Calu3 (cell line): ENCODE measurements at places on chromosomes 1 and 21. TPM values are rescaled to one million over a fixed set of nuclear protein-coding genes. Genes with fewer than 3 reads are reported as not detected.

The DNAJC6 gene
- total RNA-seq = 2.9 and 3.1 TPM in 2 replicates

The SPATA45 gene
- total RNA-seq = 0.80 and 1.1 TPM in 2 replicates

The PTCH2 gene
- total RNA-seq = 0.76 and 0.78 TPM in 2 replicates

The GPR137B gene
- total RNA-seq = 9.5 and 11.4 TPM in 2 replicates

The MMEL1 gene
- total RNA-seq = 5.6 and 10.9 TPM in 2 replicates

The CYP4A22 gene
- not detected in 2 replicates for total RNA-seq

DNA sequence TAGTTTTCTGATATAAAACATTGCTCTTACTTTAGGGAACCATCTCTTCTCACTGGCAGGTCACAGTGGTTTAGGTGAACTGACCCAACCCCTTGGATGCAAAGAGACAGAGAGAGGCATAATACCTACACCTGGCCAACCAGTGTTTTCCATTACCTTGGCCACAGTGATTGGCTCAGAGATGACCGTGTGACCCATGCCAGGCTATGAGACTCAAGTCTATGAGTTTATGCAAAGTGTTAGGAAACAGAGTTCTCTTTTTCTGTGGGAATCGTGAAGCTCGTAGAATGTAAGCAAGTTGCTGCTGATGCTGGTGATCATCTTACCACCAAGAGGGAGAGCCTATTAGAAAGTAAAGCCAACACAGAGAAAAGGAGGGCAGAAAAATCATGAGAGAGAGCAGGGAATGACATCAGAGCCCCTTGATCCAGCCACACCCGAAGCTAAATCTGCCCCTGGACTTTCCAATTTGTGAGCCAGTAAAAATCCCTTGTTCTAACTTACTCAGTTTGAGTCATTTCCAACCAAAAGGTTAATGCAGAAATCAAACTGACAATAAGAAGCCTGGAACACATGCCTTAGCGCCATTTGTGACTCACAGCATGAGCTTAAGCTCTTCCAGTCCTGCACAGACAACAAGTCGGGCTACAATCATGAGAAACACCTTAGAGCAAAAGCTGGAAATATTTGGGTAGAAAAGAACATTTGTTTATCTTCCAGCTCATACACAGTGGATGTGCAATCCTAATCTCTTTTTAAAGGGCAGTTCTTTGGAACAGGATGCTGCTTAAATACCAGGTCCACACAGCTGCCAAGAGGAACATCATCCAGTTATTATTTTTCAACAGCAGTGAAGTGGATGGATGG is 81.3 kb upstream of the KAZN start:
- peaks cover 32% of the 10 kb centered on the region for H3K27me3 ChIP-seq
- DNase-seq = no peak
- H3K4me1 ChIP-seq = no peaks in the 10 kb centered on the region
- no peak overlapping the region for H3K4me3 ChIP-seq
- no peaks in the 10 kb centered on the region for H3K36me3 ChIP-seq

DNA sequence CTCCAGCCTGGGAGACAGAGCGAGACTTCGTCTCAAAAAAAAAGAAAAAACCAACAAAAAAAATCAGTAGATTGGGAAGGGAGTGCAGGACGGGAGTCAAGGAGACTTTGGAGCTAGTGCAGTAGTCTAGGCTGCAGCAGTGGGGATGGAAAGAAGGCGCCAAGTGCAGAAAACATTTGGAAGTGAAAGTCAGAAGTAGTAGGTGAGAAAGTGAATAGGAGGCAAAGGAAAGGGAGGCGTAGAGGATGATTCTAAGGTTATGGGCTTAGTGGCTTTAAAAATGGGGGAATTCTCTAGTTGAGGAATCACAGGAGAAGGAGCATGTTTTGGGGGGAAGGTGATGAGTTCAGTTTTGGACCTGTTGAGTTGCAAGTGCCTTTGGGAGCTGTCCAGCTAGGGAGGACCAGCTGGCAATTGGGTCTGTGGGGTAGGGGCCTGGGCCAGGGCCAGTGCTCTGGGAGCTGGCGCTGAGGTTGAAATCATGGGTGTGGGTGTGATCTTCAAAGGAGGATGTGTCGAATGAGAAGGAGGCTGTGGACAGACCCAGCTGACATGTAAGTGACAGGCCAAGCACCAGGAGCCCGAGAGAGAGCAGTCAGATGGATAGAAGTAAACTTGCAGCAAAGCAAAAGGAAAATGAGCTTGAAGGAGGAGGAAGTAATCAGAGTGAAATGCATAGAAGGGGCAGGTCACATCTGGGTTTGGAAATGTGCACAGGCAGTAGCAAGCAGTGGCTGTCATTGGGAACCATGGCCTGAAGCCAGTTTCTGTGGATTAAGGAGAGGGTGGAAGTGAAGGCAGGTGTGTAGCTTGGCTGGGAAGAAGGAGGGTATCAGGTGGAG is 15.8 kb downstream of the TMCC2 start:
- peaks cover 7% of the 10 kb centered on the region for H3K27me3 ChIP-seq
- H3K36me3 ChIP-seq = no peaks in the 10 kb centered on the region
- no peak overlapping the region for H3K4me3 ChIP-seq
- no peaks in the 10 kb centered on the region for H3K4me1 ChIP-seq

GRCh38 chr21:38531591-38531990 is 33.3 kb upstream of the ERG start:
- DNase-seq = no peak
- H3K27ac ChIP-seq = no peak overlapping the region
- H3K4me1 ChIP-seq = no peaks in the 10 kb centered on the region
- H3K27me3 ChIP-seq = peaks cover 14% of the 10 kb centered on the region
- H3K36me3 ChIP-seq = no peaks in the 10 kb centered on the region
- H3K4me3 ChIP-seq = no peak overlapping the region

DNA sequence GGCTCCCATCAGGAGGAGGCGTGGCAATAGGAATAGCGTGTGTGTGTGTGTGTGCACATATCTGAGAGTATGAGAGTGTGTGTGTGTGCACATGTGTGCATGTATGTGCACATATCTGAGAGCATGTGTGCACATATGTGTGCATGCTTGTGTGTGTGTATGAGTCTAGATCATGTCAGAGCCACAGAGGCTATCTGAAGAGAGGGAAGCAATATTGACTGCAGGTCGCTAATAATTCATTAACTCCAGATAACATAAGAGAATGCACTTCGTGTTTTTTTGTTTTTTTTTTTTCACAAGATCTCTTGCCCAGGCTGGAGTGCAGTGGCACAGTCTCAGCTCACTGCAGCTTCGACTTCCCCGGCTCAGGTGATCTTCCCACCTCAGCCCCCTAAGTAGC is 4.7 kb upstream of the SLC45A1 start:
- H3K36me3 ChIP-seq = peaks cover 7% of the 10 kb centered on the region
- no peaks in the 10 kb centered on the region for H3K27me3 ChIP-seq
- DNase-seq = no peak
- H3K27ac ChIP-seq = no peak overlapping the region
- peaks cover 38% of the 10 kb centered on the region for H3K4me1 ChIP-seq
- no peak overlapping the region for H3K4me3 ChIP-seq

DNA sequence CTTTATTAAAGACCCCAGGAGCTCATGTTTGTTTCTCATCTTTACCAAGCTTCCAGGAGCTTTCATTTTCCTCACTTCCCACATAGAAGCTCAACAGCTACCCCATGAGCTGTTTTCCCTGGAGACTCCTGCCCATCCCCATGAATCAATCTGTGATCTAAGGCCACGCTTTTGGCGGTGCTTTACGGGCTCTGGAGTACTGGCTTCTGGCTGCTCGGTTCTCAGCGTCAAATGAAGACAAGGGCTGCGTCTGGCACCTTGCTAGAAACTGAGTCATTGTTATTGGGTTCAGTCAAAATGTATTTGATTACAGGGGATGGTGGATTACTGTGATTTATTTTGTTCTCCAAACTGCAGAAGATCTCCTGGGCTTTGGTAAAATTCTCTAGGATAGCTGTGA is 39.9 kb downstream of the ACP6 start:
- no peaks in the 10 kb centered on the region for H3K27me3 ChIP-seq
- no peak overlapping the region for H3K27ac ChIP-seq
- no peak for DNase-seq
- no peak overlapping the region for H3K4me3 ChIP-seq

- no peak overlapping the region for H3K27ac ChIP-seq
- H3K4me3 ChIP-seq = no peak overlapping the region
- peaks cover 33% of the 10 kb centered on the region for H3K27me3 ChIP-seq
Measured at GRCh38 chr1:229905031-229905545, 161.9 kb upstream of the GALNT2 start.

GRCh38 chr1:97368296-97368695 is 552.5 kb downstream of the DPYD start:
- H3K4me1 ChIP-seq = no peaks in the 10 kb centered on the region
- no peaks in the 10 kb centered on the region for H3K36me3 ChIP-seq
- H3K27ac ChIP-seq = no peak overlapping the region
- no peak overlapping the region for H3K4me3 ChIP-seq
- DNase-seq = no peak

DNA sequence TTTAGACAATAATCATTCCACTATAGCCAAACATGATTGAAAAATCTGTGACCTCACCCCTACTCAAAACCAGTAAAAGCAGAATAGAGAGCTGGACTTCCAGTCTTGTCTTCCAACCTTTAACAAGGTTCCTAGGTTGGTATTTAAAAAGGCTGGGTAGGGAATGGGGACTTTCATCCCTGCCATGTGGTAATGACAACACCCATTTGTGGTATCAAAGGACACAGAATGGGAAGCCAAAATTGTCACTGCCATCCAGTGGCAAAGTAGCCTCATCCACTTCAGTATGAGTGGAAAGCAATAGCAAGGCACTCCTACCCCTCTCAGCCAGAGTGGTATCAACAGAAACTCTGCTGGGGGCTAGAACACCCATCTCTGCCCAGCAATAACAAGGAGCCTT is 33.9 kb downstream of the UCHL5 start:
- no peak overlapping the region for H3K27ac ChIP-seq
- H3K36me3 ChIP-seq = peaks cover 5% of the 10 kb centered on the region
- H3K4me1 ChIP-seq = no peaks in the 10 kb centered on the region
- no peak for DNase-seq
- no peak overlapping the region for H3K4me3 ChIP-seq

DNA sequence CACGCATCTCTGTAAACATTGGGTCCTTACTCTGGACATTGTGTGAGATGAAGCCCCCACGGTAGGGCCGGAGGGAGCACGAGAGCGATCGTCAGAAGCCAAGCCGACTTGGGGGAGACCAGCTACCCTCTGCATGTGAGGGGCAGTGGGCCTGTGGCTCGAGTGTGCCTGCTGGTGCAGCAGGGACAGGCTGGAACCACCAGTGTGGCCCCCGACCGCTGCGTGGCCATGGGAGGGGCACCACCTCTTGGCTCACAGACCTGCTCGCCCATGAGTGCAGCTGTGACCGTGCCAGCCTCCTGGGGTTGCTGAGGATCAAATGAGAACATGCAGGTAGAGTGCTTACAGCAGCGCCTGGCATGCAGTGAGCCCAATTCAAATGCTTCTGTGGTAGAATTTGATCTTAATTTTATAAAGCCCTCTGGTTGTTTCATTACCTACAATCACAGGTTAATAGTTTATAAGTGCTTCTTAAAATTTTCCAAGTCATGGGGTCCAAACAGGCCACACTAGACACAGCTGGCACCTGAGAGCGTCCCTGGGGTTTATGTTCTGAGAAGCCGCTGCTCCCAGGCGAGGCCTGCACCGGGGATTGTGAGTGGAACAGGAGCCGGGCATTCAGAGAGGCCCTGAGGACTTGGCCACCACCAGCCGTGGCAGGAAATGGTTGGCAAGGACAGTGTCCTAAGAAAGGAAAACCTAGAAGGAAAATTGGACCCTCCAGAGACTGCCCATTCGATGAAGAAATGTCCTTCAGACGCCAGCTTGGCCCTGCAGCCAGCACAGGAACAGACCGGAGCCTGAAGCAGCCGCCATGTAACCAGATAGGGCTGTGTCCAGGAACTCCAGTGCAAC is 22.6 kb upstream of the ADARB1 start:
- peaks cover 6% of the 10 kb centered on the region for H3K4me1 ChIP-seq
- H3K27me3 ChIP-seq = peaks cover 84% of the 10 kb centered on the region
- no peak overlapping the region for H3K4me3 ChIP-seq
- no peak overlapping the region for H3K27ac ChIP-seq
- H3K36me3 ChIP-seq = no peaks in the 10 kb centered on the region

DNA sequence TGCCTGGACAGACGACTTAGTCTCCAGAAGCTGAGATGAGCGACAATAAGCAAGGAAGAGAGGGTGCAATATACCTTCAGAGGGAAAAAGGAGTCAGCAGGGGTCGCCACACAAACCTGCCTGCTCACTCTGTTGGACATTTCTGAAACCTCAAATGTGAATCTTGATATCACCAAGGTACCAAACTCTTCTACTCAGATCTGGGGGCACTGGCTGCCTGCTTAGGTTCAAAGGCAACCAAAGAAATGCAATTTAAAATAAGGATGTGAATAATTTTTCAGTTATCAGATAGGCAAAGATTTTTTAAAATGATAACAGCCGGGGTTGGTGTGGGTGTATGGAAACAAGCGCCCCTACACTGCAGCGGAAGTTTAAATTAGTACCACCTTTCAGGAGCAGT is 164.2 kb downstream of the HIVEP3 start:
- H3K4me3 ChIP-seq = no peak overlapping the region
- H3K4me1 ChIP-seq = no peaks in the 10 kb centered on the region
- H3K36me3 ChIP-seq = no peaks in the 10 kb centered on the region
- no peak for DNase-seq

DNA sequence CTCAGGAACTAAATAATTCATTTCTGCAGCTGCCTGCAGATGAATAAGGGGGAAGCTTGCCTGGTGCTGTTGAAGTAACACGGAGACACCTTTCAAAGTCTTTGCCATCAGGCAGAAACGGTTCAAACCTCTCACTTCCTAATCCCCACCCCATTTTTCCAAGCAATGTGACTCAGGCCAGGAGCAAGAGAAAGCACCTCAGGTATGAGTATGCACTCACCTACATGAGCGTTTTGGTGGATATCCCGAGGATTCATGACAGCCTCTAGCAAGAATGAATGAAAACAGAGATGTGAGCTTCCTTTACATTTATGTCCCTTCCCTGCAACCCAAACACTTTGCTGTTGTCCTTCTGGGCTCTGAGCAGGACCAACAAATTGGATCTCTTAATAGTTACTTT is 63.4 kb upstream of the LAX1 start:
- no peaks in the 10 kb centered on the region for H3K4me1 ChIP-seq
- no peaks in the 10 kb centered on the region for H3K36me3 ChIP-seq
- no peak for DNase-seq
- H3K27me3 ChIP-seq = peaks cover 15% of the 10 kb centered on the region
- H3K4me3 ChIP-seq = no peak overlapping the region
- H3K27ac ChIP-seq = no peak overlapping the region

DNA sequence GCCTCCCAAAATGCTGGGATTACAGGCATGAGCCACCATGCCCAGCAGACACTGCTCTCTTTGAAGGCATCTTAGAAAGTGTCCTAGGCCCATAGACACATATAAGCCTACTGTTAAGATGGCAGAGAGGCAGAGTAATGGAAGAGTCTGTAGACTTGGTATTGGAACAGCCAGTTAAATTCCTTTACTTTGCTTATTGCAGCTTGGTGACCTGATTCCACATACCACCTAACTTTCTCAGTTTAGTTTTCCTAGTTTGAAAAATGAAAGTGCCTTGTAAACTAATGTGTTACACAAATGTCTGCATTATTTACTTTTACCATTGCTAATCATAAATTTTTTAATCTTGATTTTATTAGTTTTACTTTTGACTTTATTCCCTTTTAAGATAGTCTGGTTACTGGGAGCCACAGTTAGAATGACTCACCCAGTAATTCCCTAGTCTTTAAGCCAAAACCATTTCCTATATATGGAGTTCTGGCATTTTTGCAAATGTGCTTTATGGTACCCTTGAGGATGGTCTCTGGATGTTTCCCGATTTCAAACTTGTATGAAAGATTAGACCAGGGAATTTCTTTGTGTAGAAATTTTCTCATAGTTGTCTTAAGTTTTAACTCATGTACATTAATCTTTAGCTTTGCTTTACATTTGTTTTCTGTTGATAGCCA is 6.4 kb downstream of the SMAP2 start:
- H3K27me3 ChIP-seq = no peaks in the 10 kb centered on the region
- no peak for DNase-seq
- H3K36me3 ChIP-seq = peaks cover 1% of the 10 kb centered on the region
- H3K4me3 ChIP-seq = no peak overlapping the region
- peaks cover 45% of the 10 kb centered on the region for H3K4me1 ChIP-seq
